ENCODE measurements at places on chromosomes 11 and 22.

GRCh38 chr11:88066090-88066489, 109.2 kb downstream of the RAB38 start:
- no peak for DNase-seq

GRCh38 chr11:11149671-11150459, 203.2 kb downstream of the CSNK2A3 start:
- DNase-seq, result no peak

DNA sequence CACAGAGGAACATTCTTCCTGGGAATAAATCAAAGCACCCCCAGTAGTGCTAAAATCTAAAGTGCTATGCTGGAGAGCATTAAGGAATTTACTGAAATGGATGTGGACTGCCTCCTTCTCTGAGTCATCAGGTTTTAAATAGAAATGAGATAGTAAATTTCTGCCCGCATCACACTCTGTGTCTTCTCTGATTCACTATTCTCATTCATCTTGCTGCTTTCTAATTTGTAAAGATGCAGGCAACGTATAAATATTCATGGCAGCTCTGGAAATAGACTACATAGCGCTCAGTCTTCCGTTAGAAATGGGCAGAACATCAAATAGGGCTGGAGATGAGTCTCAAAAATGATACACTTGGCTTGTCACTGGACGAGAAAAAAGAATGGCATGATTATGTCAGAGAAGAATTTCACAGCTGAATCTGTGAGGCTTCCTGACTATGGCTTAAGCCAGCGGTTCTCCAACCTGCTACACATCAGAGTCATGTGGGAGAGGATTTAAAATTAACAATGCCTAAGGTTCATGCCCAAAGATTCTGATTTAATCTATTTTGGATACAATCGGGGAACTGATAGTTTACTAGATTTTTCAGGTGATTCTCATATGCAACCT, 178.2 kb downstream of the LRRC4C start:
- DNase-seq, result no peak

GRCh38 chr11:95335989-95336388, 105.0 kb upstream of the SESN3 start:
- no peak for DNase-seq

- no peak for DNase-seq
These were observed 12.3 kb downstream of the CBX6 start for GRCh38 chr22:38859581-38860282.

DNA sequence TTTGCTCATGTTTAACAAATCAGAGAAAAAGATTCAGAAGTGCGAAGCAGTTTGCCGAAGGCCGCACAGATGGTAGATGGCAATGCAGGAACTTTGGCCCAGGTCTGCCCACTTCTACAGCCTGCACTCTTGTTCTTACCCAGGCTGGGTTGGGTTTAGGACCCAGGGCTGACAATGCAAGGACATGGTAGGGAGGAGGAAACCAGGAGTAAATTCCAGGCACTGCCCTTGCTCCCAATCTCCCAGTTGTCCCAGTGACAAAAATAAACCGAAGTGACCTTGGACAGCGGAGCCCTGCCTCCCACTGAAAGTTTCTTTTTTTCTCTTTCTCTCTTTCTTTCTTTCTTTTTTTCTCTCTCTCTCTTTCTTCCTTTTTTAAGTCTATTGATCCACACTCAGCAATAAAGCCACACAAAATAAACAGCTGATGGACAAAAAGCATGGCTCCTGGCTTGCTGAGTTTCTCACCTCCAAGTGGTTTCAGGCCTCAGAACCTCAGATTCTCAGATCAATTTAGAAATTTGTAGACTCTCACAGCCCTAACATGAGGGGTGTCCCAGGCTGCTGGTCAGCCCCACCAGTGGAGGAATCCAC, 33.5 kb upstream of the FCHSD2 start:
- no peak for DNase-seq

- no peak for DNase-seq
These were observed 9.4 kb upstream of the OSM start for GRCh38 chr22:30276039-30276438.

- no peak for DNase-seq
These were observed 152.3 kb upstream of the RAG2 start for GRCh38 chr11:36750349-36750748.

DNA sequence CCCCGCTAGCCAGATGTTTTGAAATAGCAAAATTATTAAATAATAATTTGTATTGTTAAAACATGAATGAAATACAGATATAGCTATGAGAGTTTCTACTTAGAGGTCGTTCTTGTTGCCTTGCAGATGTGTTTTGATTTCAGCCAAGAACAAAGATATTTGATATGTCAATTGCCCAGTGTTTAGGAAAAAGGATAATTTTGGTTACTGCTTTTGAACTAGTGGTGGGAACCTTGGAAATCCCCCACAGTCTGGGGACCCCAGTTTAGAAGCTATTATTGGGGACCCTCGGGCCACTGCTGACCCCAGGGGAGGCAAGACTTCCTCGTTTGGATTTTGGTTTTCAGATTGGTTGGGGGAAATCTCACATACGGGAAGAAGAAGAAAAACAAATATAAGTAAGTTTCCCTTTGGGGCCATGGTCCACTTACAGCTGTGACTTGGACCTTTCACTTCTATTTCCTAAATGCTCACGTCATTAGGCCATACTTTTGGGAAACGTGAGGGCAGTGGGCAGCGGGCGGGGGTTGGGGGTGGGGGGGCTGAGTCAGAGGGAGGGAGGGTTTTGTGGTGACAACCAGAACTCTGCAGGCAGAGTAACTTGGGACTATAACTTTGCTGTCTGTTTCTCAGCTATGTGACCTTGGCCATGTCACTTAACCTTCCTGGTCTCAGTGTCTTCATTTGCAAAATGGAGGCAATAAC, 37.0 kb downstream of the LDLRAD3 start:
- peak; percentile 48 for DNase-seq

- no peak for DNase-seq
These were observed 186.4 kb downstream of the BUD13 start for GRCh38 chr11:116586392-116586791.

DNA sequence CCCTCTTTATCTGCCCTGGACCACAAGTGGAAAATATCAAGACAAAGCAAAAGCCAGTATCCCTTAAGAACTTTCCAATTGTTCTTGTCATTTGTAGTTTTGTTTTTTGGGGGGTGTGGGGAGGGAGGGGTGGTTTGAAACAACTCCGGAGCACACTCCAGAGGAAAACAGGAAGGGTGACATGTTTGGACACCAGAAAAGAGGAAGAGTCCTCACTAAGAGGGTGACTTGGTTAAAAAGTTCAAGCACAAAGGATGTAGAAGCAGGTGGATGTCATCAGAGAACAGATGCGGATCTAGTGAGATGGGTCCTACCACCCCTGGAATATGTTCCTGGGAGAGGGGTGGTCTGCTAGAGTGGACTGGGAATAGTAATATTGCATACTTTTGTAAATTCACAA, 25.8 kb downstream of the ADAMTS8 start:
- DNase-seq, result no peak

DNA sequence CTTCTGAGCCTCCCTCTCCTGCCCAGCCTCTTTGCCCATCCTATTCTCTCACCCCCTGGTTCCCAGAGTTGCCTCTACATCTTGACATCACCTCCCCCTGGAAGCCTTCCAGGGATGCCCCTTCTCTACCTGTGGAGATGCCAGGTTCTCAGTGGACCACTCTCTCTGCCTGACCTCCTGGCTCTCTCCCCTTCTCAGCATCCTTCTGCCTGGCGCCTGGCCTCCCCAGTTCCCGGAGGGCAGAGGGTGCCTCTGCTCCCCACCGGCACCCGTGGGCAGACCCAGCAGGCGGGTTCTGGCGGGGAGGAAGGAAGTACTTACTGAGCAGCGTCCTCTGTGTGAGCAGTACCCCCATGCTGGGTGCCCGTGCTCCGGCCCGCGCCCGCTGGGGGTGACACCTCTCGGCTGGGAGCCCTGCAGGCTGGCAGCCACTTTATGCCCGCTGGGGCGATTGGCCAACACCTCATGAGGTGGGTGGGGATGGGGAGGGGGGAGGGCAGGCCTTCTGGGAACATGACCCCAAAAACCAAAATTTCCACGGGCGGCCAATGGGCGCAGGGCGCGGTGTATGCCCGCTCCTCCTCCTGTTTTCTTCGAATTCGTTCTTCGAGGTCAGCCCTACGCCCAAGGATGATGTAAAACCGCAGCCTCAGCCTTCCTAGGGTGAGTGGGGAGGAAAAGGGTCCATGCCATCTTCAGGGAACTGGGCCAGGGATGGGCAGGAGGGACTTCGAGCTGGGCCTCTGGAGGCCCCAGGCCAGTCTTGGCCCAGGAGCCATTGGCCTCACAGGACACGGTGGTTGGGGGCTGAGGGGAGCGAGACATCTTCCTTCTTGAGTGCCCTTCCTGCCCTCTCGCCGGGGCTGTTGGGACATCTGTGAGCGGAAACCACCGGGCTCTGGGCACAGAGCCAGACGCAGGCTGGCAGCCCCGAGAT, at the start of gene OSM:
Gene OSM (minus strand): TSS at position 407 of the 937 bp plus-strand sequence. CDS start 52 bp downstream, at position 355.
- no peak for DNase-seq

DNA sequence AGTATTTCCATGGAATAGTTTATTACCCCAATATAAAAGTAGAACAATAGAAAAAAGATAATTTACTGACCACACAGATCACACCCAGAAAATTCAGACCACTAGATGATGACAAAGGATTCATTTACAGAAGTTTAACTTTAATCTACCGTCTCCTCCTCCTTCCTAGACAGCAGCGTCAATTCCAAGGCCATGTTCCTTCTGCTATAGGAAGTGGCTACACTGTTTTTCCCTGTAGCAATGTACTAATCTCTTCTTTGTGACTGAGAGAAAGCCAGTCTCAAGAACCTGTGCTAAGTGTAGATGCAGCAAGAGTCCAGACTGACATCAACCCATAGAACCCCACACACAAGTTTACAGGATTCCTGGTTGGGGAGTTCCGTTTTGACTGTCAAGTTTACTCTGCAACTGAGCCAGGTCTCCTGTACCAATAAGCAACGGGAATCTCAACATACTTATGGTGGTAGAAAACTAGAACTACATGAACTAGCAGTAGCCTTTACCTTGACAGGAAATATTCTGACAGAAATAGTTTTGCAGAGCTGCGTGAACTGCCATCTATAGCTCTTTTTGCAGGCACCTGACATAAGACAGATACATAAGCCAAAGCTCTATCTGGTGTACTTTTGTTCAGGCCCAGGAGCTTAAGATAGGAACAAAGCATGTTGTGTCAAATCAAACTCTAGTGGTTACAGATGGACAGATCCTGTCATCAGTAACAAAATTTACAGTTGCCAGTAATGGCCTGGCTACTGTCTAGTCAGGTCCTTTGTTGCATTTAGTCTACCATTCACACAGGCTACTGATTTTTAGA, 42.9 kb downstream of the MRTFA start:
- DNase-seq, result no peak

- no peak for DNase-seq
These were observed 19.8 kb upstream of the PGM2L1 start for GRCh38 chr11:74417860-74418508.

DNA sequence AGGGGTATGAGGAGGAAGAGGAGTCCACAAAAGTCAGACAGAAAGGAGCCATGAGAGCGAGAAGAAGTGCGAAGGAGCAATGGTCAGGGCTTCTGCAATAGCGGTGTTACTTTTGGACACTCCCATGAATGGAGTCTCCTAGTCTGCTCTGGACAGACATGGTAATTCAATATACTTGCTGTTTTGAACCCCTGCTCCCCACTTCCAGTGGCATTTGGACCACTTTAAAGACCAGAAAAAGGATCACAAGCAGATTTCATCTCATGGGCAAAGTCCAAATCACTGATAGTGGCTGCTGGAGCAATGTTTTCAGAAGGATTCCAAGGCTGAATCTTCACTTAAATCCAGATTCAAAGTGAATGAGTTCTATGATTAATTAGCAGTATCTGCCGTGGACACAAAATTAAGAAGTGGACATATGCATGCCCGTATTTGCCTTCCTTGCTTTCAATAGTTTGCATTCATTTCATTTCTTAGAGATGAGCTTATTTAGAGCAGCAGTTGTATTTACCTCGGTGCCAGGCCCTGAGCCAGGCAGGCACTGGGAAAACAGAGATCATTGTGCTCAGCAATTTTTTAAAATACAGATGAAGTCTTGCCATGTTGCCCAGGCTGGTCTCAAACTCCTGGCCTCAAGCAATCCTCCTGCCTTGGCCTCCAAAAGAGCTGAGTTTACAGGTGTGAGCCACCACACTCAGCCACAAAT, 72.0 kb downstream of the SLC1A2 start:
- no peak for DNase-seq

DNA sequence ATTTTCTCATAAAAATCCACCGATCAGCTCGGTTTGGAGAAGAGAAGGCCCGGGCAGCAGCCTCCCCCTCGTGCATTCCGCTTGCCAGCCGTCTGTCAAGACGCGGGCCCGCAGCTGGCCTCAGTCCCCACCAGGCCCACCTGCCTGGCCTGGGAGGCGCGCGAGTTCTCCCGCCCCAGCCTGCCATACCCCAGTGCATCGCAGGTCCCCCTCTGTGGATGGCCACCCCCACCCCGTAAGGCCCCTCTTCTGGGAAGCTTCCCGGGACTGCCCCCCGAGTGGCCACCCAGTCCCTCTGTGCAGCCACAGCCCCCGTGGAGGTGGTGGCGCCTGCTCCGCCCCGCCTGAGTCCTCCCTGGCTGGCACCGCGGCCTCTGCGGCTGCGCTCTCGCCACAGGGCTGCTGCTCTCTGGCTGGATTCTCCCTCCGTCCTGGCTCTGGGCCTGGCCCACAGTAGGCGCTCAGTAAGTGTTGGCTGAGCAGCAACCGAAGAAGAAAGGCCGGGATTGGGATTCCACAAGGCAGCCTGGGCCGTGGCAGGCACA, 74.0 kb upstream of the TCF20 start:
- peak; percentile 64 for DNase-seq

GRCh38 chr11:49995565-49995964, 13.2 kb upstream of the OR4C12 start:
- no peak for DNase-seq

DNA sequence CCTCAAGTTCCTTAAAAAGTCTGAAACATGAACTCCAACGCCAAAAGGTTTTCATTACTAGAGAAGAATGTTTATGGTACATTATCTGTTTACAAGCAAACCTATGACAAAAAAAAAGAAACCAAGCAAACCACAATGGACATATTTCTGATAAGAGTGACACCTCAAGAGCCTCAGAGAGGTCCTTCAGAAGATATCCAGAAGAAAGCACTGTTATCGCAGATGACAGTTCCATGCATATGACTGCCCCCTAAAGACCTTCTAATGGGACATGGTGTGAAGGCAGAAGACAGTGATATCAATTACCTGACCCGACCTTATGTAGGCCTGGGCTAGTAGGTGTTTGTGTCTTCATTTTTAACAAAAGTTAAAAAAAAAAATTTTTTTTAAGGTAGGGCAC, 3.1 kb downstream of the HDHD5 start:
- DNase-seq, result no peak

All from muscle of arm (tissue), 14 donors.